ENCODE measurements at places on chromosomes 3 and 15.
A peak's percentile ranks its signal among the peaks of the same experiment; 100 is the strongest.

- no peak for DNase-seq
Measured at GRCh38 chr15:36724493-36724892, 145.1 kb downstream of the CDIN1 start.

DNA sequence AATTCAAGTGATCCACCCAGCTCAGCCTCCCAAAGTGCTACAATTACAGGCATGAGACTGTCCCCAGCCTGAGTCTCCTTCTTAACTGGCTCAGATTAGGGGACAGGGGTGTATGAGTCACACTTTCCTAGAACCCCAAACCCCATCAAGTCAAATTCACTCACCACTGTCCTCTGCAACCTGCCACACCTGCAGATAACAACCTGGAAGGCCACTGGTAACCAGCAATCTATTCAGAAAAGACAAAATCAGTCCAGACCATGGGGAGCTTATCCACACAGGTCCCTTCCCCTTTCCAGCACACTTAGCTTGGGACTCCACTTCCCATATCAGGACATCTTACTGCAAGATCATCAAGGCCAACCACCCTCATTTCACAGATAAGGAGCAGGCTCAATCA is 6.4 kb downstream of the WDR73 start:
- peak; percentile 62 for DNase-seq

GRCh38 chr3:191502583-191502982 is 41.6 kb downstream of the PYDC2 start:
- DNase-seq = peak; percentile 2

- DNase-seq = no peak
Measured at GRCh38 chr3:179933080-179933479, 103.7 kb downstream of the PEX5L start.

- no peak for DNase-seq
Measured at GRCh38 chr3:124442463-124442862, 287.8 kb upstream of the UMPS start.
